ENCODE measurements at places on chromosomes 13 and 19.

GRCh38 chr19:8097681-8098567 is 45.4 kb downstream of the CCL25 start:
- no peak for DNase-seq

DNA sequence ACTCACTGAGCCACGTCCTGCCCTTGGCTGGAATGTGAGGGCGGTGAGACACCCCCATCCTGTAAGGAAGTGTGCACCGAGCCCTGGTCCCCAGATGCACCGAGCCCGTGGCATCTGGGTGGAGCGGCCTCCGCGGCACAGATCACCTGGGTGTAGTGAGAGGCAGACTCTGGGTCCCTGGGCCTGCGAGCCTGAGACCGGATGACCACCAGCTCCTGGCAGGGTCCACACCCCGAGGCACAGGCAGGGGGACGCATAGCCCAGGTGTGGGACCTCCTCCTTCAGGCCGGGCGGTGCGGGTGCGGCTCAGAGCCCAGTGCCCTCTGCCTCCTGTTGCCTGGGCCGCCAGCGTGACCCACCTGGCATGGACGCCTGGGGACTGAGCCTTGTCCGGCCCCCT is 12.4 kb downstream of the MCF2L start:
- DNase-seq = no peak

DNA sequence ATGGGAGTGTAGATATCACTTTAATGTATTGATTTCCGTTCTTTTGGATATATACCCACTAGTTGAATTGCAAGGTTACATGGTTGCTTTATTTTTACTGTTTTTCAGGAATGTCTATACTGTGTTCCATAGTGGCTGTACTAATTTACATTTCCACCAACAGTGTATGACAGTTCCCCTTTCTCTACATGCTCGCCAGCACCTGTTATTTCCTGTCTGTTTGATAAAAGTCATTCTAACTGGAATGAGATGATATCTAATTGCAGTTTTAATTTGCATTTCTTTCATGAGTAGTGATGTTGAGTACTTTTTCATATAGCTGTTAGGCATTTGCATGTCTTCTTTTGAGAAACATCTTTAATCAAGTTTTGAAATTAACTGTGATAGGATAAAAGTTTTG is 818.6 kb downstream of the SLITRK6 start:
- no peak for DNase-seq

- DNase-seq = no peak
Measured at GRCh38 chr19:3684054-3684816, 16.0 kb downstream of the PIP5K1C start.

- DNase-seq = no peak
Measured at GRCh38 chr13:48253849-48254248, 20.8 kb downstream of the ITM2B start.
